ENCODE measurements at places on chromosomes 5 and 9.

GRCh38 chr5:149865746-149866145 lies 78.8 kb downstream of the PDE6A start:
- DNase-seq: no peak

- DNase-seq: peak; percentile 43
These were observed 122.7 kb upstream of the LMX1B start for GRCh38 chr9:126490871-126491567.

DNA sequence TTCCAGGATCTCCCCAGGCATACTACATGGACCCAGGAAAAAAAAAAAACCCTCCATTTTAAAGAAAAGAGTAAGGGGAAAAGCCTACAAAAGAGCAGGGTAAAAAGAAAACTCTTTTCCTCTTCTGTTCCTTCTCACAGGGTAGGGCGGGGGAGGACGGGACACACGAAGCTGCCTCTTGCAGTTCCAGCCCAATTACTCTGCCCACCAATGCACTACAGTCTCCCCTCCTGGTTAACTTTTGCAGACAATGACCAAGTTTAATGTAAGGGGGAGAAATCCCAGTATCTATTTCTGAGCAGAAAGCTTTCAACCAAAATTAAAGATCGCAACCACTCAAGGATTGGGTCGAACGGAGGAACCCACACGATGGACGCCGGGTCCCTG lies 1.3 kb downstream of the BRD3 start:
- no peak for DNase-seq

GRCh38 chr5:157820593-157821252 lies 38.2 kb downstream of the CLINT1 start:
- DNase-seq: no peak

- DNase-seq: no peak
These were observed 165.3 kb downstream of the LPAR1 start for GRCh38 chr9:110872920-110873319.

DNA sequence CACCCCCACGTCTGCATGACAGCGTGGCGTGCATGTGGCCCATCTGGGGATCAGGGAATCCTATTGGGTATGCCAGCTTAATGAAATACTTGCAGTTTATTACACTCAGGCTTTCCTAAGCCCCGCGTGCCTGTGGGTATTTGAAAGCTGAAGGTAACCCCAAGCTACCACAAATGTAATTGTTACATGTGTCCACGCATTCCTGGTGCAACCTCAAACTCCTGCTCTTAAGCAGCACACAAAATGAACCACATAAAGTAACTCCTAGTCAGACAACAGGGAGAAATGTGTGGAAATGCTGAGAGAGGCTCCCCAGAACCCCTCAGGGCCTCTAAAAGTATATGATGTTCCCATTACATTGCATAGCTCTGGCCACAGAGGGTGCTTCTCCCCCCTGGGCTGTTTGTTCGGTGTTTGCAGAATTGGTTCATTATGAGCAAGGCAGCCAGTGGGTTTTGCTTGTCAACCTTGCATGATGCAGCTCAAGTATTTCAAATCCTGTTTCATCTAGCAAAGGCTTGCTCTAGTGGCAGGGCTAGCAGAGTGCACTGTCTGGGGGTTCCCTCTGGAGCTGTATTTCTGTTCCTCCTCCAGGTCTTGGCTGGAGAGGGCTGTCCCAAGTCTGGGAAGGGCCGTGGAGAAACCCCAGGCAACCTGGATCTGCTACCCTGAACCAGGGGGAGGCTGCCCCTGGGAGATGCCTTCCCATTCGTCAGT lies 1.8 kb upstream of the DCANP1 start:
- DNase-seq: no peak

GRCh38 chr5:58406394-58406793 lies 53.5 kb downstream of the PLK2 start:
- DNase-seq: no peak

- DNase-seq: no peak
These were observed 55.9 kb upstream of the IL6ST start for GRCh38 chr5:56050551-56051255.

GRCh38 chr9:30582240-30582639 lies 1802.2 kb upstream of the ACO1 start:
- DNase-seq: no peak

DNA sequence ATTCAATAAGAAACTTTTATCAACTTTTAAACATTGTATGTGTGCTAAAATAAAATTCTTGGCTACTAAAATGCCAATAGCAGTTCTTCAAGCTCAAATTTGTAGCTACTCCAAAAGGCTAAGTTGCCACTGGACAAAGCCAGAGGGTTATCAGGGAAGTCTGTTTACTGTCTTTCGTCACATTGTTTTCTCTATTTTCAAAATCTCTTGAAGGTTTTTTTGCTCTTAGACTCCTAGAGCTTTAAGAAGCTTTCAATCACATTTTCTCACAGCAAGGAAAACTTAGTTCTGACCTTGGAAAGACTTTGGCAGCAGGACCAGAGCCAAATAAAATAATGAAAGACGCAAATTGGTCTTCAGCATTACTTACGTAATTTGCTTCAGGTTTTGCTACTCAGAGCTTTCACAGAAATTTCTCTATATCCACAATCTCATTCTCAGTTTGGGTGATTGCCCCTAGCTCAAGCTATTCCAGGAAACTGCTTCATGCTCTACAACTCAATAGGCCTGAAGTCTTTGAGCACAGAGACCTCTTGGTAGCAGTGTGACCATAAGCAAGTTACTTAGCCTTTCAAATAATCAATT lies 257.7 kb downstream of the GABRG2 start:
- no peak for DNase-seq

Measured in stimulated activated CD8-positive, alpha-beta memory T cell treated with anti-CD3 and anti-CD28 coated beads, Interleukin-7, amount 100 ng/mL, for 4 hours (primary cell).